Activated T-cell treated with anti-CD3 and anti-CD28 coated beads for 48 hours (primary cell): ENCODE measurements at places on chromosomes 6 and 20.

DNA sequence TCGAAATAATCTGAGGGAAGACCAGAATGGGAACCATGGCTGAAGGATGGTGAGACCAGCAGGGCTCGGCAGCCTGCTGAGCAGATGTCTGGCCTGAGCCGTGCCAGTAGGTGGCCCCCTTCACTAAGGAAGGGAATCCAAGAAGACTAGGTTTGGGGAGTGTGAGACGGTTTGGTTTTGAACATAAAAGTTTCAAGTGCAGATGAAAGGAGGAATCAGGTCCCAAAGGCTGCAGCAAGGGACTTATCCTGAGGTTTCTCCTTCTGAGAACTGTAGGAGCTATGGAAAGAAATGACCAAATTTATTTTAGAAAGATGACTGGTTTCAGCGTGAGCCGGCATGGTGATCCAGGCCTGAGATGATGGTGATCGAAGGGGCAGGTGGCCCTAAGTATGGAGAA, 4.6 kb upstream of the OSER1 start:
- peak; percentile 61 for DNase-seq

- no peak for DNase-seq
Measured at GRCh38 chr6:106710580-106710979, 81.2 kb downstream of the QRSL1 start.

GRCh38 chr6:131027326-131027725, 35.7 kb downstream of the EPB41L2 start:
- DNase-seq, result no peak

GRCh38 chr20:57449398-57450354, 58.5 kb downstream of the RBM38 start:
- no peak for DNase-seq

DNA sequence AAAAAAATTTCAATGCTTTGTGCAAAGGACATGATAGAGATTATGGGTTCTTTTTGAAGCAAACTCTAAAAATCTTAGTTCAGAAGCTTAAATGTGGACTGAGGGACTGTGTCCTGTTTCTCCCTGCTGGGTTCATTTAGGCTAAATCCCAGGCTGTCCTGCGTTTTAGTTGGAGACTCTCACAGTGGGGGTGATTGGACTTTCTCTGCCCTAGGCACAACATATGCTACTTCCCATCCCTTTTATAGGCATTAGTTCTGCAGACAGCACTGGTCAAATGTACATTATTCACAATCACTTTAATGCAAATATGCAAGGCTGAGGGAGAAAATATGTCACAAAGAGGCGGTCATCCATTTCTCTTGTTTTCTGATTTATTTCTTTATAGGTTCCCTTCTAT, 71.3 kb downstream of the TFAP2B start:
- no peak for DNase-seq

GRCh38 chr20:9149087-9149486, 80.2 kb downstream of the PLCB4 start:
- DNase-seq, result no peak

DNA sequence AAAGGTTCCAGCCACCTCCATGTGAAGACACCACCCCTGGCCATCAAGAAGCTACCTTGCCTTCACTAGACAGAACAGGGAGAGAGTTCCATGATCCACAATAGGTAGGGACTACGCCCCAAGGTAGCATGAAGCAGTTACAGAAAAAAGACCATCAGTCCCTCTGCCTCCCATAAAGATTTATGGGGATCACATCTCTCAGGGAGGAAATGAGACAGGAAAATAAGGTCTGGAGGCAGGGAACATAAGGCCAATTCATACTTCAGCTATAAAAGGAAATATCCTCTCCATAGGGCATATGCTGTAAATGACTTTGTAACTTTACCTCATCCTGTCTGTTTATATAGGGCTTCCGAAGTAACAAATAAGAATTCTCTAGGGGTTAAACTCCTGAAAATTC, 129.4 kb downstream of the OR2B2 start:
- no peak for DNase-seq

DNA sequence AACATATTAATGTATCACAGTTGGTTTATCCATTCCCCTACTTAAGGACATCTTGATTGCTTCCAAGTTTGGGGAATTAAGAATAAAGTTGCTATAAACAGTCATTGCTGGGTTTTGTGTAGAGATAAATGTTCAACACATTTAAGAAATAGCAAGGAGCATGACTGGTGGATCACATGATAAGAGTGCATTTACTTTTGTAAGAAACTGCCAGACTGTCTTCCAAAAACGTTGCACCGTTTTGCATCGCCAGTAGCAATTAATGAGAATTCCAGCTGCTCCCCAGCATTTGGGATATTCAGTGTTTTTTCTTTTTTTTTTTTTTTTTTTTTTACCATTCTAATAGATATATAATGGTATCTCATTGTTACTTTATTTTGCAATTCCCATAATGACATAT, 695.7 kb upstream of the GJE1 start:
- DNase-seq, result no peak

DNA sequence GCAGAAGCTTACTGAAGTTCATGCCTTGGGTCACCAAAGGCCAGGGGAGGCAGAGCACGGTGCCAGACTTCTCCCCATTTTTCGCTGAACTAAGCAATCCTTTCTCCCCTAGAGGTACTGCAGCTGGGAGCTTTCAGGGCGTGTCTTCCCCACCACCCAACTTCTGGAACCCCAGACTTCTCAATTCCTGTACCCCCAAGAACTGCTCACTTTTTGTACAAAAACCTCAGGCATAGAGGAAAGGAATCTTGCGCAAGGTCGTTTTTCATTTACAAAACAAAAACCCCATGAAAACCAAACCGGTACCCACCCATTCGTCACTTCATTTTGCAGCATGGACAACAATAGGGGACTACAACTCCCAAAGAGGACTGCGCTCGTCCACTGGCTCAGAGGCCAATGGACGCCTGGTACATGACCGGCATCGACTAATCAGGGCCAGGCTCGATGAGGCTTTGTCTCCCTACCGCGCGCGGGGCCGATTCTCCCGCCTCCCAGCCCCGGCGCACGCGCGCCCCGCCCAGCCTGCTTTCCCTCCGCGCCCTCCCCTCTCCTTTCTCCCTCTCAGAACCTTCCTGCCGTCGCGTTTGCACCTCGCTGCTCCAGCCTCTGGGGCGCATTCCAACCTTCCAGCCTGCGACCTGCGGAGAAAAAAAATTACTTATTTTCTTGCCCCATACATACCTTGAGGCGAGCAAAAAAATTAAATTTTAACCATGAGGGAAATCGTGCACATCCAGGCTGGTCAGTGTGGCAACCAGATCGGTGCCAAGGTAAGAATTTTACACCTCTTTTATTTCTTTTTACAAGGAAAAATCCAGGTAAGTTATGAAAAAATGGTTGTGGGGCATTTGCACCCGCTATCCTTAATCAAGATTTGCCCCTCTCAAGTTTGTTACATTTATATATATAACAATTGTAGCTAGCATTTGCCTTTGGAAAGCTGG, at the start of gene TUBB:
TSS of gene TUBB (plus strand) at position 562 of the 947 bp plus-strand sequence. CDS start at position 717, 155 bp downstream.
- DNase-seq, result peak; percentile 95

GRCh38 chr6:5036269-5036668, 32.4 kb upstream of the RPP40 start:
- no peak for DNase-seq

GRCh38 chr6:158785036-158785435, 34.1 kb downstream of the EZR start:
- DNase-seq, result no peak

DNA sequence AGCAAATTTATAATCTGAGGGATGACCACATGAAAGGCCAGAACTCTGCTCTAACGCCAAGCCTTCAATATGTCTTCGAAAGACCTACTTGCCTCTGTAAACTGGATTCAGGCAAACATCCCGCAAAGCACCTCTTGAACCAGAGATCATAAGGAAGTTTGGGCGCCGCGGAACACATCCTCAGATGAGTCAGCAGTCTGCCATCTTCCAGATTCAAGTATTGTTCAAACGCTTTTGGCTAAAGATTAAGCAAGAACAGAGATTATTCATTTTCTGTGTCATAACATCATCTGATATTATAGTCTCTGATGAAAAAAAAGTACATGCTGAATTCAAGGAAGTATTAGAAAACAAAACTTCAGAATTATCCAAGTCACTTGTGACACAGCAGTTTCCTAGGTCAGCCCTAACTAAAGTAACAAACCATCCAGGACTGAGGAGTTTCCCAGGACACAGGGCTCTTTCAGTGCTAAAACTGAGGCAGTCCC, 20.8 kb downstream of the TBC1D7 start:
- DNase-seq, result no peak

- DNase-seq, result no peak
Measured at GRCh38 chr20:20461551-20461950, 93.6 kb downstream of the INSM1 start.

DNA sequence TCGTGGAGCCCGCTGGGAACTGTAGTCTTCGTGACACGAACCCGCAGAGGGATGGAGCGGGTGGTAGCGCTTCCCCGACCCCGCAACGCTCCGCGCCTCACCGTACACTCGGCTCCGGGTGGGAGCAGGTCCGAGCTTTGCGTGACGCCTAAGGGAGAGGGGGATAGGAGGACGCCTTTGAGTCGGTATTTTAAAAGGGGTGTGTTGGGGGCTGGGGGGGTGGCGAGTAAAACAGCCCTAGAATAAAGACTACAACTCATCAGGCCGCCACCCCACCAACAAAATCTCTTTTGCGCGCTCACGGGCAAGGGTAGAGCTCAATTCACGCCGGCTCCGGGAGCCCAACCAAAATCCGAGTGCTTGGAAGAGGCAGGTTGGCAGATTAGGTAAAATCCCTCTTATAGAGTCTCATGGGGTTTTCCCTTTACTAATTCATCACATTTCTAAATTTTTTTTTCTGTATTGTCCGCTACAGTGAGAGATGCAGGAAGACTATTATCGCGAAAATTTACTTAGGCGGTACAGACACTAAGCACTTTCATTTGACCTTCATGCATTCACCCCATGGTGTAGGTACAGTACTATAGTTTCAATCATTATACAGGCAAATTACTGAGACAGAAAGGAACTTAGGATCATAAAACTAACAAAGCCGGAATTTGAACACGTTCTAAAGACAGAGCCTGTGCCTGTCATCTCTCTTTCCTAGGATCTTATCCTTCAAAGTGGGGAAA, 706 bp upstream of the SNX14 start:
- peak; percentile 36 for DNase-seq

DNA sequence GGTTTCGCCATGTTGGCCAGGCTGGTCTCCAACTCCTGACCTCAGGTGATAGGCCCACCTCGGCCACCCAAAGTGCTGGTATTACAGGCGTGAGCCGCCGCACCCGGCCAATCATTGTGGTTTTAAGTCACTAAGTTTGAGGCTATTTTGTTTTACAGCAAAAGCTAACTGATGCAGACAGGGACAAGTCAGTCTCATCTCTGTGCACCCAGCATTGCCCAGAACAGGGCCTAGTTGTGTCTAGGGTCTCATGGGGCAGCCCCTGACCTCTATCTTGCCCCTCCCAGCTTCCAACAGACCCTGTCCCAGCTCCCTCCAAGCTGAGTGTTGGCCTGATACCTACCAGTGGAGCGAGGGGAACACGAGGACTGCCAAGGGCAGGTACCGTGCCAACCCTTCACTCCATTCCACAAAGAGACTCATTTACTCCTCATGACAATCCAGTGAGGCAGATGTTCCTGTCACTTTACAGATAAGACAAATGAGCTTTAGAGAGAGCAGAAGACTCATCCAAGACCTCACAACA, 8.9 kb upstream of the RBCK1 start:
- DNase-seq, result no peak

- no peak for DNase-seq
Measured at GRCh38 chr20:10565191-10565921, 108.4 kb downstream of the JAG1 start.

- no peak for DNase-seq
Measured at GRCh38 chr6:117503211-117503610, 20.7 kb downstream of the DCBLD1 start.

DNA sequence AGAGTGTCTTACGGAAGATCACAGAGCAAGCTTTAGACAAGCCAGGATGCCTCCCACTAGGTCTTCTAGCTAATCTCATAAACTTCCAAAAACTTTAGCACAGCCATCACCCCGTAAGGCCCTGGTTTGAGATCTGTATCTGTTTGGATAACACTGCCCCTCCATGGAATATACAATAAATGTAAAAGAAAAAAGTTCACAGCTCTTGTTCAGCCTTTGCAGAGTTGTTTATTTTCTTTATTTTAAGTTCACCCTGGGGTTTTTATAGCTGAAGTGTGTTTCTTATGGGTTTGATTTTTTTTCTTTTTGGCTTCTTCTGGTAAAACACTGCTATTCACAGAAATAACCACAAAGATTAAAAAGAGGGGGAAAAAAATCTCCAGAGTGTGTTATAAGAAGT, 125.6 kb downstream of the EYA2 start:
- DNase-seq, result no peak

DNA sequence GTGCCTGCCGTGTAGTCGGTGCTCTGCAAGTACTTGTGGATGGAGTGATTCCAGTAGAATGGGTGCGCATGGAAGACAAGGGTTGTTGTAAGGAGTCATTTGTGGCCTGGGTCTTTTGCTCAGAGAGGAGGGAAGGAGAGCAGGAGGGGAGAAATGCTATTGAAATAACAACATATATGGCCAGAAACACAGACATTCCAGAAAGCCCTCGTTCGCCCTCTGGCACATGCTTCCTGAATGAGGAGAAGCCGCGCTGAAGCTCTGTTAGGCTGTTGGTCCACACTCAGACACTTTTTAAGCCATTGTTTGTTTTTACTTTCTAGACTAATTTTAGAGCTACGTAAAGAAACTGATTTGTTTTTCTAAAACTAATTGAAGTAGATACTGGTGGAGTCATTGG, 107.4 kb downstream of the RPP40 start:
- DNase-seq, result no peak

- no peak for DNase-seq
Measured at GRCh38 chr6:119443993-119444641, 94.6 kb upstream of the MAN1A1 start.

- peak; percentile 11 for DNase-seq
Measured at GRCh38 chr6:144007478-144008119, 460 bp downstream of the PLAGL1 start.

- no peak for DNase-seq
Measured at GRCh38 chr6:82251942-82252341, 4.4 kb upstream of the IBTK start.

DNA sequence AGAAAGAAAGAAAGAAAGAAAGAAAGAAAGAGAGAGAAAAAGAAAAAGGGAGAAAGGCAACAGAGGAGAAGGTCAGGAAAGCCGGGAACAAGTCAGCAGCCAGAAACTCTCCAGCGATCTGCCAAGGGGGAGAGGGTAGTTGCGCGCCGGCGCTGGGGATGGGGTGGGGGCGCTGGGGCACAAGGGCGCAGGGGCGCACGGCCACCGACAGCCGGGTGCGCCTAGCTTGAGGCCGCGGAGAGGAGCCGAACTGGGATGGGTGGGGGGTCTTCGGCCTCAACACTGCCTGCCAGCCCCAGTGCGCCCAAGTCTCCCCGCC, 533 bp upstream of the RSPO3 start:
- DNase-seq, result no peak

DNA sequence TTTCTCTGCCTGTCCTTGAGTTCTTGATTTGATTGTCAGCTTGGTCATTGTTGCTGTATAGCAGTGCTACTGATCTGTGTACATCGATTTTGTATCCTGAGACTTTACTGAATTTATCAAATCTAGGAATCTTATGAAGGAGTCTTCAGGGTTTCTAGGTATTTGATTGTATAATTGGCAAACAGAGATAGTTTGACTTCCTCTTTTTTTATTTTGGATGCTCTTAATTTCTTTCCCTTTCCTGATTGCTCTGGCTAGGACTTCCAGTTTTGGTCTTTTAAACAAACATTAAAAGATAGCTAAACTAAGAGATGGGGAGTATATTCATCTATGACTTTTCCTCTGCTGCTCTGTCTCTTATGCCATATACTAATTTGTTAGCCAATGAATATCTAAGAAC, 62.4 kb downstream of the NCOA7 start:
- no peak for DNase-seq
